Gastroesophageal sphincter (tissue), 4 donors: ENCODE measurements at places on chromosomes 16 and 17.

DNA sequence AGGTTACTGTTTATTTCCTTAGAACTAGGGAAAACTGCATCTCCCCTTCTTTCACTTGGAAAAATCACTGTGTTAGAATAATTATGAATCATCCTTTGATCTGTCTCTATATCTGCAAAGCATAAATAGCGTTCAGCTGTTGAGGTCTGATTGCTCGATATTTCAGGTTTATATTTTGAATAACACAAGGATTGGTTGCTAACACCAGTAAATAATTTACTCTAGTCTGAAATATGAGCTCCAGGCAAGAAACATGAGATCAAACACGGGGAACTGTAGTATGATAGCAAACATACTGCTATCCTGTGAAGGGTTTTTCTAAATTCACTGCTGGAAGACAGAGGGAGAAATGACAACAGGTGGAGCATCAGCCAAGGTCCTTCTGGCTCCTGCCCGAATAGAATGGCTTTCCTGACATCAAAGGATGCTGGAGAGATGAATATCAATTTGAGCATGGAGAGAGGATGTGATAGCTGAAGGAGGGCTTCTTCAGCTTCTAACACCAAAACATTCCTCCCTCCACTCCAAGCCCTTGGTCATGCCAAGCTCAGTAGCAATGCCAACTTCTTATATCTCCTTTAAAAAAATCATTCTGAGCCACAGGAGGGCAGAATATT, 450.3 kb downstream of the SHISA9 start:
- ATAC-seq, result no peak

GRCh38 chr17:18093616-18094408, 6.1 kb downstream of the DRG2 start:
- peak; percentile 10 for ATAC-seq

- ATAC-seq, result peak; percentile 90
These were observed 53.7 kb downstream of the RPH3AL start for GRCh38 chr17:298791-299450.

GRCh38 chr16:86313631-86314030, 196.7 kb upstream of the FOXF1 start:
- ATAC-seq, result no peak

- ATAC-seq, result no peak
These were observed 6.0 kb upstream of the CCL2 start for GRCh38 chr17:34249061-34249460.

DNA sequence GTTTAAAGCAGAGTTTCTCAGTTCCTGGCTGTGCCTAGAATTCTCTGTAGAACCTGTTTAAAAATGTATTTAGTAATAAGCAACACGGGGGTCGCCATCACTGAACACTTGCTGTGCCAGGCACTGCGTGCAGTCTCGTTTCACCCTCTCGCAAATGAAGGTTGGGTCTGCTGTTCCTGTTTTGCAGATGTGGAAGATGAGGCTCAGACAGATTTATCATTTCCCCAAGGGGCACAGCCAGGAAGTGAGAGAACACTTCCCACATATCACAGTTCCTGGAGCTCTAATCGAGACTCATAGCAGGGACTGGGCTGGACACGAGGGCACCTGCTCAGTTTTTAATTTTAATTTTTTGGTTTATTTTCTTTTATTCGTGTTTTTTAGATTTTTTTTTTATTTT, 122.7 kb downstream of the ABCC6 start:
- ATAC-seq, result no peak

- peak; percentile 89 for ATAC-seq
These were observed 123.7 kb downstream of the METRNL start for GRCh38 chr17:83203073-83203471.

- ATAC-seq, result no peak
These were observed 3.6 kb downstream of the DPEP1 start for GRCh38 chr16:89617036-89617435.

- no peak for ATAC-seq
These were observed 55.8 kb upstream of the TANC2 start for GRCh38 chr17:62910277-62910676.

GRCh38 chr17:17079336-17079735, 37.1 kb downstream of the MPRIP start:
- no peak for ATAC-seq

DNA sequence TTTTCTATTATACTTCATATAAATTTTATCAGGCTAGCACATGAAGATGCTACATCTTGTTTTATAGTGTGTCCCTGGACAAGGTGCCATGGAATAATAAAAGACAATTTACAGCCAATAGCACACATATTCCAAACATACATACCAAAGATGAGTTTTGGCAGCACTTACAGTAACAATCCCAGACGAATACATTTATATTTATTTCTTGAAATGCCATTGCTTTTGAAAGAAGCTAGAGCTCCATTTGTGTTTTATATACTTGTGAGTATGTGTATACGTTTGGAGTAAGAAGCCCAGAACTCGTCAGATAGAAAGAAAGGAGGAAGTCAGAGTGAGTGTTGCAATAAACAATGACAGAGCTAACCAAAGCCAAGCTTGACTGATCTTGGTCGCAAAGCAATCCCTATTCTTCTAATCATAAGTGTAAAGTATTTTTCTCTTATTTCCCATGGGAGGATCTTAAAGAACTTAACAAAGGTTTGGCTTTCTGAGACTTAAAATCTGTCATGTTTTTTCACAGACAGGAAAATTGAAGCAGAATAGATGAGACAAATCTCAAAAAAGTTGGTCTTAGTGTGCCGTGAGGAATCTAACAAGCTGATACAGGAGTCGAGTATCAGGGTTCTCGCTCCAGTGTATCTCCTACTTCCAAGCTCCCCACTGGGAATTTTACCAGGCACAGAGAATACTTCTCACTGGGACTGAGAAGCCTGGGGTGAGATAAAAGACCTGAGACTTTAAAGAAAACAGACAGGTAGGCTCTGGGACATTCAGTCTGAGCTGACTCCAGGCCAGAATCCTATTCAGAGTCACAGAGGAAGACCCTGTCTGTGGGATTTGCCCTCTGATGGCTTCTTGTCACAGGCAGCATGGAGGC, 175.4 kb downstream of the AATF start:
- no peak for ATAC-seq

DNA sequence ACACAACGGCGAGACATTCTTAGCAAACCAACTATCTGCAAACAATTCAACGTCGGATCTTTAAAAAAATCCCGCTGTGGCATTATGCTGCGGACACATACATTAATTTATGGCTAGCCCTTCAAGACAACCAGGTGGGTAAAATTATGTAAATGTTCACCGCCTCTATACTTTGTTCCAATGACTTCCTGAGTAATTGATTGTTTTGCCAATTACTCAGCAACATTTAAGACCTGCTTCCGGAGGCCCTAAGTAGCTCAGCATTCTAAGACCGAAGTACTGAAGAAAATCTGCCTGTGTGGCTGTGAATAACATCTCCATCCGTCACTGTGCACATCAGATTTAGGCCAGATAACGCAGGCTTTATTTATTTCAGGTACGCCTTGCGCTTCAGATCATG, 23.3 kb downstream of the QPRT start:
- no peak for ATAC-seq
